ENCODE measurements at places on chromosomes 16 and 17. TPM values are rescaled to one million over a fixed set of nuclear protein-coding genes. Genes with fewer than 3 reads are reported as not detected.

DNA sequence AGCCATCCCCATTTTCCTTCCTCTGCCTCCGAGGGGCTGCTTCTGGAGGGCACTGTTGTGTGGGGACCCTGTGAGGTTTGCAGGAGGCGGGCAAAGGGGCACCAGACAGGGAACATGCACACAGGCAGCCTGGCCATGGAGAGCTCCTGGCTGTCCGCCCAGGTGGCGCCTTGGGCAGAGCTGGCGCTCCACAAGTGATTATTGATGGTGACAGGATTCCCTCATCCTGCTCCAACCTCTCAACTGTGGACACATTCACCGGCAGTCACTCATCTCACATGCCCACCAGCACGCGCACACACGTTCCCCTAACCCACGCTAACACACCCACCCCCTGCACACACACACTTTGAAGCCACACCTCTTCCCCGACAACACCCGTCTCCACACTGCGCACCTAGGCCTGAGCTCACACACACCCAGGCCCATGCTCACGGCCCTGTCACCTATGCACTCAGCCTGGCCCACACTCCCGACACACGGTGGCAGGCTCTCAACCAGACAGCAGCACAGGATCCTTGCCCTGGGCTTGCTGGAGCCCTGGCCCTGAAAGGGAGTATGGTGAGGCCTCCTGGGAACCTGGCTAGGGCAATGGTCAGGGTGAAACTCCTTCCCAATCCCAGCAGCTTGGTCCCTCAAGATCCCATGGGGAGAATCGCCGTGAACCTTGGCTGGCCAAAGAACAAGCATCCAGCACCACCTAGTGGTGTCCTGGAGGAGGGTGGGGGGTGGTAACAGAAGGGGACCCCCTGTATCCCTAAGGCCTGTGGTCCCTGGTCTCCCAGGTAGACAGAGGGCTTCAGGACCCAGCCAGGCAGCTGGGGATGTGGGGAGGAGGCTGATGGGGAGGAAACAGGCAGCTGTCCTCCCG, 3.6 kb downstream of the PNMT start:
- no peaks in the 10 kb centered on the region for H3K4me1 ChIP-seq
- DNase-seq: peak; percentile 40
- no peak overlapping the region for H3K27ac ChIP-seq
- peaks cover 6% of the 10 kb centered on the region for H3K27me3 ChIP-seq
- no peak overlapping the region for H3K4me3 ChIP-seq

DNA sequence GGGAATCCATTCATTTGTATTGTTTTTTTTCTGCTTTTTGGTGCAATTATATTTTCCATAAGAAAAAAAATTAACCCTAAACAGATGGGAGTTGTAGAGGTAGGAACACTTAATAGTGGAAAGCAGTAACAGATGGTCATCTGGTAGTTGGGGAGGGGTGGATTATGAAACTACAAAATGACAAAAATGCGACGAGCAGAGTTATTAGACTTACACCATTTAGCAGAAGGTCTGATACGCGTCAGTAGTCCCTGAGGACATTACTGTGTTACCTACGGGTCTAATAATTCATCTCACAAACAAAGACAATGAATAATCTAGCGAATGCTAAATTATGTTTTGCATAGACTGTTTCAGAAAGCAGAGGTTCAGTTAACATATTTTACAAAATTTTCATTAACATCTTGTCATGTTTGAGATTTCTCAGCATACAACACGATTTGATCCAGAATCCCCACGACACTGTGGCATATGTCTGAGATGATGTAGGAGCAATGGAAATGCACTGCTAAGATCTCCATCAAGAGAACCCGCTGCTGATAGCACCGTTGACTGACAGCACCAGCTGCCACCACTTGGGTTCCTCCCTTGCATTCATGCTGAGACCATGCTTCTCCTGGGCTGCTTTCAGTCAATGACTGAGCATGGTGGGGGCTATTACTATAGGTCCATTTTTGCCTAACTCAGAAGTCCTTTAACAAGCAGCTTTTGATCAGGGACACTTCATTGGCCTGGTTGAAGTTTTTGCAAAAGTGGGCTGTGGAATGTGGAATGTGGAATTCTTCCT, 182.2 kb upstream of the CPHXL start:
- H3K4me1 ChIP-seq: no peaks in the 10 kb centered on the region
- H3K27ac ChIP-seq: no peak overlapping the region
- no peaks in the 10 kb centered on the region for H3K36me3 ChIP-seq

DNA sequence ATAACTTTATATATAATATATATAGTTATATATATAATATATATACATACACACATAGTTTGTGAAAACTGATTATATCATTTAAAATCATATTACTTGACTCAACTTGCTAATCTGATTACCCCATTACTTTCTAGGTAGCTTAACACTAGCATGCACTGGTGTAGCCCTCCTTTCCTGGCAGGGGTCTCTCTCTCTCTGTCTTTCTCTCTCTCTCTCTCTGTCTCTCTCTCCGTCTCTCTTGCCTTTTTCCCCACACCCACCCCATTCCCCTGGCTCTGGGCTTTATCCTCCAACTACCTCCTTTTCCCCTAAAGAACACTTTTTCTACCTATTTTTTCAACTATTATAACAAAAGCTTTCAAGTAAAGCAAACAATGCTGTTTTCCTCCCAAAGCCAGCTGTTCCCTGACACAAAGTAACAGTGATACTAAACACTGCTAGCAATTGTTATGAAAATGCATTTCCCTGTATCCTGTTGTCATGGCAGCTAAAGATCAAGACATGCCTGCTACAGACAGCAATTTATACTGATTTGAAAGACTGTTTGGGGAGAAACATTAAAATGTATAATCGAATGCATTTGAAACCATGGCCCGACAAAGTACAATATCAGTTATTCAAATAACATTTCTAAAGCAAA, 89.4 kb downstream of the CHD9NB start:
- no peaks in the 10 kb centered on the region for H3K27me3 ChIP-seq
- H3K4me1 ChIP-seq: no peaks in the 10 kb centered on the region
- no peak for DNase-seq
- no peaks in the 10 kb centered on the region for H3K36me3 ChIP-seq
- H3K27ac ChIP-seq: no peak overlapping the region
- H3K4me3 ChIP-seq: no peak overlapping the region

GRCh38 chr17:21146362-21147015, 19.7 kb downstream of the DHRS7B start:
- H3K4me1 ChIP-seq: no peaks in the 10 kb centered on the region
- no peaks in the 10 kb centered on the region for H3K27me3 ChIP-seq
- H3K36me3 ChIP-seq: no peaks in the 10 kb centered on the region
- H3K4me3 ChIP-seq: no peak overlapping the region
- H3K27ac ChIP-seq: no peak overlapping the region
- no peak for DNase-seq

GRCh38 chr17:16905593-16906191, 66.2 kb downstream of the TNFRSF13B start:
- H3K36me3 ChIP-seq: no peaks in the 10 kb centered on the region
- no peak for DNase-seq
- peaks cover 4% of the 10 kb centered on the region for H3K27me3 ChIP-seq
- H3K4me3 ChIP-seq: no peak overlapping the region

GRCh38 chr16:11128211-11129141, 127.5 kb downstream of the SOCS1 start:
- H3K27ac ChIP-seq: no peak overlapping the region
- no peaks in the 10 kb centered on the region for H3K27me3 ChIP-seq
- H3K4me3 ChIP-seq: no peak overlapping the region
- no peaks in the 10 kb centered on the region for H3K36me3 ChIP-seq

DNA sequence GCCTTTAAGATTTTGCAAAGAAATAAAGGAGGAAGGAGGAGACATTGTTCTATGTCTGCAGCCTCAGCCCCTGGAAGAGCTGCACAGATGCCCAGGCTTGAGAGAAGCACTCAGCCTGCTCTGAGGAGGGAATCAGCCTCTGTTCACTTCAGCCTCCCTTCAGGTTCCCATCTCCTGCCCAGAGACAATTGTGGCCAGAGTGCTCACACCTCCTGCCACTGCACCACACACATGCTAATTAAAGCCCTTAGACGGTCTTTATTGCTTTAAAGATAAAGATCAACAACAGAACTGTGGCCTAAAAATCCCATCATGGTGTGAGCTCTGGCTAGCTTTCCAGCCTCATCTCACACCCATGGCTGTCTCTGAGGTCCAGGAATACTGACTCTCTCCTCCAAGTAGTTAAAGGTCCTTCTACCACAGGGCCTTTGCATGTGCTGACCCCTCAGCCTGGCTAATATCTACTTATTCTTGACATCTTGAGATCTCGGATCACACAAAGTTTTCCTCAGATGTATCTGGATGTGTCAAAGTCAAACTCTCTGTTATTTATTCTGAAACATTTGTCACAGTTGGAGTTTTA, 33.8 kb downstream of the CHD9NB start:
- H3K27me3 ChIP-seq: no peaks in the 10 kb centered on the region
- H3K4me3 ChIP-seq: no peak overlapping the region
- no peak overlapping the region for H3K27ac ChIP-seq
- no peaks in the 10 kb centered on the region for H3K4me1 ChIP-seq
- DNase-seq: no peak
- H3K36me3 ChIP-seq: no peaks in the 10 kb centered on the region

Gene SYCE1L
- total RNA-seq: 28.6 TPM

Gene SCO1
- 28.0 TPM for total RNA-seq

Gene PPP1R27
- total RNA-seq: not detected

Gene TCAP
- 0.93 TPM for total RNA-seq
